ENCODE measurements at places on chromosomes 1 and 21.

DNA sequence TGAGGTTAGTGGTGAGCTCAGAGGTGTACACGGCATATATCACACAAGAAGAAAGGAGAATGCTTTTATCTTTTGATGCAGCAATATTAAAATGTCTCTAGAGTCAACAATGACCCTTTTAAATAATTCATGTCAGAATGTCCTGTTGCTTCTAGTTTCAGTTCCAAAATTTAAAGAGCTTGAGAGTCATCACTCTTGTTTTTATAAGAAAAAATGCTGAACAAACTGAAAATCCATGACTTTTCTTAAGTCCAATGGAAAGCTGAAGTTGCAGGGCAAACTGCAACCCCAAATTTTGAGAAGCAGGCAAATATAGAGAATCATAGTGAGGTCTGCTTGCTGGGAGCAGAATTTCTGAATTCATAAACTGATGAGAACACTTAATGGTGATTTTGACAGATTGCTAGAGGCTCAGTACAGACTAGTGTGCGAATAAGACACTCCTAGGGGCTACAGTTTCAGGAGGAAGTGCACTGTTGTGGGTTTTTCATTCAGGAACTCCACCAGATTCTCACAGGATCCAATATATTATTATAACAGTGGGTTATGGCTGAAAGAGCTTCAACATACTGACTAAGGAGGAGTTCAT is 135.1 kb downstream of the CLIC6 start:
- no peak overlapping the region for H3K4me3 ChIP-seq
- DNase-seq: no peak
- no peaks in the 10 kb centered on the region for H3K4me1 ChIP-seq
- no peak overlapping the region for H3K27ac ChIP-seq
- H3K36me3 ChIP-seq: peaks cover 26% of the 10 kb centered on the region

GRCh38 chr1:208101661-208102431 is 142.3 kb downstream of the PLXNA2 start:
- DNase-seq: no peak
- no peaks in the 10 kb centered on the region for H3K27me3 ChIP-seq
- H3K27ac ChIP-seq: no peak overlapping the region
- H3K4me3 ChIP-seq: no peak overlapping the region

DNA sequence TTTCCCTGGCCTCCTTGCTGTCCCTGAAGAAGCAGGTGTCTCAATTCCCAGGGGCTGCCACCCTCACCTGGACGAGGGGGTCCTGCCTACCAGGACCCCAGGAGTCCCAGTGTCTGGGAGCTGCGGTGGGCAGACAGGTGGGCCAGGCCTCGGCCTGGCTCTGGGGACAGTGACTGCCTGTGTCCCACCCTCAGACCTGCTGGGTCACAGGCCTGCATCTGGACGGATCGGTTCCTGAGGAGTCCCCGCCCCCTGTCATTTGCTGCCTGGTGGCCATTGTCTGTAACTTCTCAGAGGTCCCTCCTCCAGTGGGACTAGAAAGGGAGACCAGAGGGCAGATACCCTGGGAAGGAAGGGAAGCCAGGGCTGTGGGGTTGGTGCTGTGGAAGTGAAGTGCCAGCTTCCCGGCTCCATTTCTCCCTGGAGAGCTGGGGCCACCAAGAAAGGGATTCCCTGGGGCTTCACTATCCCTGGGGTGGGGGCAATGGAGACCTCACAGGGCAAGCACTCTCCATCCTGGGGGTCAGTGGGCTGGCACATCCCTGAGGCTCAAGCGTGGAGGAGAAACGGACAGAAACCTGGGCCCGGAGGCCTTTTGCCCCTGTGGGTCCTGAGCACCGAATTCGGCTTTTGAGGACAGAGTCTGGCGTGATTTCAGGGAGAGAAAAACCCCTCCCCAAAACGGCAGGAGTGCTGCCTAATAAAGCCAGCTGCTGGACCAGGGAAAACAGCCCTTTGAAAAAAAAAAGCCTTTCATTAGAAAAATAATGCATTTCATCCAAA is 157.3 kb downstream of the PEX14 start:
- DNase-seq: no peak
- H3K27ac ChIP-seq: no peak overlapping the region
- H3K4me1 ChIP-seq: no peaks in the 10 kb centered on the region
- no peaks in the 10 kb centered on the region for H3K27me3 ChIP-seq

DNA sequence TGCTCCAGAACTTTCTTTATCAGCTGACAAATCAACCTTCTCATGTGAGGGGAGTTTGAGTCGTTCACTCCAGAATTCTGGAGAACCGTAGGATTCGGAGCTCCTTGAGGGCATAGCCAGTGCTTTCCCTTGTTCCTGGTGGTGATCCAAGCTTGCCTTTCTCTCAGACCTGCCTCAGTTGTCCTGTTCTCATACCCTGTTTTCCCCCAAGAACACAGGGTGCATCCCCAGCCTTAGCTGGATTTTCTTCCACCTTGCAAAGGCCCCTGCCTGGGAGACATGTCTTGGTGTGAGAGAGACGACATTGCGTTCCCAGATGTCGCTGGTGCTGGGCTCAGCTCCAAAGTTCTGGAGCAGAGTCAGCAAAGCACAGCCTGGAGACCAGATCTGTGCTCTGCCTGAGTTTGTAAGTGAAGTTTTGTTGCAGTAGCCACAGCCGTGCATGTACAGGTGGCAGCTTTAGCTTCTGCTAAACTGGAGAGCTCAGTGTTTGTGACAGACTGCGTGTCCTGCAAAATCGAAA is 40.0 kb downstream of the ABCG1 start:
- DNase-seq: no peak
- peaks cover 9% of the 10 kb centered on the region for H3K36me3 ChIP-seq
- H3K4me3 ChIP-seq: no peak overlapping the region
- H3K27ac ChIP-seq: no peak overlapping the region

- H3K27ac ChIP-seq: no peak overlapping the region
- H3K4me3 ChIP-seq: no peak overlapping the region
- H3K36me3 ChIP-seq: no peaks in the 10 kb centered on the region
Observed at GRCh38 chr1:92543131-92544055, 56.7 kb upstream of the GFI1 start.

DNA sequence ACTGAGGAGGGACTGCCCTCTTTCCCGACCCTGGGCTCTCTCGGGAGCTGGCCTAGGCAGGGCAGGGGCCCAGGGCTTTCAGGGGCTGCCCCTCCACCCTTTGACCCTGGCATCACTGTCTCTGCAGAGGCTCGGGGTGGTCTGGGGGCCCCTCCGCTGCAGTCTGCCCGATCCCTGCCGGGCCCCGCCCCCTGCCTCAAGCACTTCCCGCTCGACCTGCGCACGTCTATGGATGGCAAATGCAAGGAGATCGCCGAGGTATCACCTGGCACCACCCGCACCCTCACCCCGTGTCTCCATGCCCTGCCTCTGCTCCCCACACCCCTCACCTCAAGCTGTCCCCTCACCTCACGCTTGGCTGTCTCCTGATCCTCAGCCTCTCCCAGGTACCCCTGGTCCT is 5.5 kb downstream of the AMPD2 start:
- H3K36me3 ChIP-seq: peaks cover 42% of the 10 kb centered on the region
- DNase-seq: no peak
- H3K4me3 ChIP-seq: peak overlapping the region; percentile 7
- H3K27me3 ChIP-seq: no peaks in the 10 kb centered on the region

- H3K27ac ChIP-seq: no peak overlapping the region
- no peaks in the 10 kb centered on the region for H3K27me3 ChIP-seq
- peak; percentile 25 for DNase-seq
Observed at GRCh38 chr1:163315773-163316374, 5.9 kb upstream of the NUF2 start.

DNA sequence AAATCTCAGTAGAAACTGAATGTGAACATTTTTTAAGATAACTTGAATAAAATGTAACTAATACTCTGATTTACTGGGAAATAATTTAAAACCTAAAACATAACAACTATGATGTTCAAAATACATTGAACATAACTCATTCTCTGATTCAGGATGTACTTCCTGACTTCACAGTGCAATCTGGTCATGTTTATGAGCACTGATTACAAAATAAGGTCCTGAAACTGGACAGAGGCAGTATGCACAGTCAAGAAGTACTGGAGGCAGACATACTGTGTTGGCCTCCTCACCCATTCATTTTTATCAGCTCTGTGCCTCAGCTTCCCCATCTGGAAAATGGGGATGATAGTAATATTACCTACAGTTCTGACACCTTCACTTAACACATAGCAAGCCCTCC is 651.3 kb downstream of the PTPRC start:
- no peak for DNase-seq
- H3K36me3 ChIP-seq: no peaks in the 10 kb centered on the region
- H3K27me3 ChIP-seq: no peaks in the 10 kb centered on the region
- H3K4me3 ChIP-seq: no peak overlapping the region
- no peak overlapping the region for H3K27ac ChIP-seq

- H3K27me3 ChIP-seq: no peaks in the 10 kb centered on the region
- DNase-seq: no peak
- H3K36me3 ChIP-seq: no peaks in the 10 kb centered on the region
Observed at GRCh38 chr1:102151242-102151641, 154.5 kb upstream of the OLFM3 start.

GRCh38 chr1:201505503-201505890 is 1.4 kb downstream of the CSRP1 start:
- peaks cover 3% of the 10 kb centered on the region for H3K36me3 ChIP-seq
- peaks cover 32% of the 10 kb centered on the region for H3K4me1 ChIP-seq
- H3K27ac ChIP-seq: no peak overlapping the region
- no peak for DNase-seq
- H3K4me3 ChIP-seq: peak overlapping the region; percentile 15

DNA sequence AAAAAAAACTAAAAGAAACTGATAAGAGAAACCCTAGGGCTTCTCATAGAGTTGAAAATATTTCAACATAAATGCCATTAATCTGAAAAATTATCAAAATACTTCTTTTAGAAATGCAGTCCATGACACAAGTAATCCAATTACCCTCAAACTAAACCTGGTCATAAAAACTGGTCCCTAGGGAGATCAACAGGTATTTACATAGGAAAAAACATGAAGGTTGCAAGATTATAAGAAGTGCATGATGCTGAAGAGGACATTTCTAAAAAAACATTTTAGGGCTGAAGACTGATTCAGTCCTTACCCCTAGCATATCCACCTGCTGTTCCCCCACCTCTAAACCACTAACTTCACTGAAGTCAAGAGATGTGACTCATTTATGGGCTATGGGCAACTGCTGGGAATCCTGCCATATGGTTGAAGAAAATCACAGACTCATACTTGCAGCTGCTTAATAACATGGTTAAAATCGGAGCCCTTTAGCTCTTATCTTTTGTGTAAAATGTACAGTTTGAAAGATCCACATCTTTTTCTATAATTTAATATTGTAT is 131.0 kb upstream of the RUNX1 start:
- H3K4me3 ChIP-seq: no peak overlapping the region
- DNase-seq: no peak
- H3K27ac ChIP-seq: no peak overlapping the region
- H3K27me3 ChIP-seq: no peaks in the 10 kb centered on the region
- no peaks in the 10 kb centered on the region for H3K36me3 ChIP-seq

- peak; percentile 39 for DNase-seq
- H3K27ac ChIP-seq: no peak overlapping the region
- no peaks in the 10 kb centered on the region for H3K36me3 ChIP-seq
- H3K4me3 ChIP-seq: no peak overlapping the region
Observed at GRCh38 chr1:55021942-55022546, 17.3 kb upstream of the PCSK9 start.

DNA sequence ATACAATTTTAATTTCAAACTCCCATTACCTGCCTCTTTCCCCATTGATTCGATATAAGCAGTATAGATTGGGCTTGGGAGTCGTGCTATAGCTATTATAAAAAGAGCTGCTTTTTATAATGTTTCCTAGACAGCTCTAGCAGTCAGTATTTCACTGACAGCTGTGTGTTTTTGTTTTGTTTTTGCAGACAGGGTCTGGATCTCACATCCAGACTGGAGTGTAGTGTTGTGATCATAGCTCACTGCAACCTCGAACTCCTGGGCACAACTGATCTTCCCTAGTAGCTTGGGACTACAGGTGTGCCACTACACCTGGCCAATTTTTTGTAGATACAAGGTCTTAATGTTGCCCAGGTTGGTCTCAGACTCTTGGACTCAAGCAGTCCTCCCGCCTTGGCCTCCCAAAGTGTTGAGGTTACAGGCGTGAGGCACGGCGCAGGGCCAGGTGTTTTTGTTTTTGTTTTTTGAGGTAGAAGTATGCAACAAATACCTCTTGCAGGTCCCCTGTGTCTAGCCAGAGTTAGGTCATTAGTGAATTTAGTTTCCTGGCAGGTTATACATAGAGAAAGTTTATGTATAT is 1.7 kb downstream of the NASP start:
- no peaks in the 10 kb centered on the region for H3K27me3 ChIP-seq
- no peaks in the 10 kb centered on the region for H3K36me3 ChIP-seq
- H3K27ac ChIP-seq: peak overlapping the region; percentile 87
- no peak for DNase-seq

DNA sequence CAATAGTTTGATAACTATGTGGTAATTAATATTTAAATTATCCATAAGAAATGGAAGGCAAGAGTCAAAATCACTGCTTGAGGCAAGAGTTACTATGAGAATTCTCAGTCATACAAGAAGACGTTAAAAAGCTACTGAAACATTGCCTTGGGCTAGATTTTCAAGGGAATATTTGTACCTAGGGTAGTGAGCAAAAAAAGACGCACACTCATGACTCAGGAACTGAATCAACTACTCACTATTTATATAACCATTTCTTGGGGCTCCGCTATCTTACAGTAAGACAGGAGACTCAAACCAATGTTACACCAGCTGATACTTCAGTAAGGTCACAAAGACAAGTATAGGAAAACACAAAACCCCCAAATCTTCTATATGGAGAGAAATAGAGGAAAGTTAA is 151.5 kb upstream of the RNPC3 start:
- no peaks in the 10 kb centered on the region for H3K4me1 ChIP-seq
- no peak for DNase-seq

GRCh38 chr1:77394166-77394565 is 112.3 kb downstream of the AK5 start:
- no peaks in the 10 kb centered on the region for H3K27me3 ChIP-seq
- no peaks in the 10 kb centered on the region for H3K36me3 ChIP-seq
- H3K27ac ChIP-seq: no peak overlapping the region
- no peak overlapping the region for H3K4me3 ChIP-seq
- no peak for DNase-seq

DNA sequence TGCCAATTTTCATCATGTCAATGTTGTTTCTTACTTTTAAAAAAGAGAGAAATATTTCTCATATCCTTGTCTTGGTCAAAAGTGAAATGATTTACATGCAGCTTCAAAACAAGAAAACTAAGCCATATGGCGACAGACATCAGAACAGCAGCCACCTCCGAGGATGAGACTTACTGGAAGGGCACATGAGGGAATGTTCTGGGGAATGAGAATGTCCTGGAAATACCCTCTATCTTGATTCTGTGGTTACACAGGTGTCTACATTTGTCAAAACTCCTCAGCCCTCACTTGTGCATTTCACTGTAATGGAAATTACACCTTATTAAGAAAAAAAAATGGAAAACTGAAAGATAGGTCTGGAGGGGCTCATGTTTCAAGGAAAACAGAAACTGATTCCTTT is 14.2 kb upstream of the ECE1 start:
- no peak overlapping the region for H3K4me3 ChIP-seq
- peaks cover 64% of the 10 kb centered on the region for H3K4me1 ChIP-seq
- H3K27me3 ChIP-seq: no peaks in the 10 kb centered on the region
- H3K36me3 ChIP-seq: no peaks in the 10 kb centered on the region
- no peak for DNase-seq

Data from T-cell (primary cell).